ENCODE measurements at places on chromosomes 12 and 14. TPM values are rescaled to one million over a fixed set of nuclear protein-coding genes. Genes with fewer than 3 reads are reported as not detected.
A peak's percentile ranks its signal among the peaks of the same experiment; 100 is the strongest.

AEBP2 gene
- 12.6 TPM for total RNA-seq

KCNH5 gene
- under 0.01 TPM for total RNA-seq

DNA sequence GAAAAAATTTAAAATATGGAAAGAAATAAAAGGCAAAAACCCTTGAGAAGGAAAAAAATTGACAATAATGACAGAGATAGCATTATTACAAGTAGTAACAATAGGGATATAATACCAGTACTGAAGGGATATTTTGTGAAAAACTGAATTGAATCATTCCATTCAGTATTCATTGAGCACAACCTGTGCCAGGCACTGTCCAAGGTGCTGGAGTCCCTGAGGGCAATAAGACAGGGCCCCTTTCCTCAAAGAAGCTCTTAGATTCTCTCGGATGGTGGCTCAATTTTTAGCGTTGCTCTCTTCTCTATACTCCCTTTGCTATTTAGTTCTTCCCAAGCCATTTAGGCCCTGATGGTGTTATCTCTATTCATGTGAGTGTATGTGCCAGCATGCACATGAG lies 34.3 kb upstream of the GAS2L3 start:
- DNase-seq, result peak; percentile 26

DNA sequence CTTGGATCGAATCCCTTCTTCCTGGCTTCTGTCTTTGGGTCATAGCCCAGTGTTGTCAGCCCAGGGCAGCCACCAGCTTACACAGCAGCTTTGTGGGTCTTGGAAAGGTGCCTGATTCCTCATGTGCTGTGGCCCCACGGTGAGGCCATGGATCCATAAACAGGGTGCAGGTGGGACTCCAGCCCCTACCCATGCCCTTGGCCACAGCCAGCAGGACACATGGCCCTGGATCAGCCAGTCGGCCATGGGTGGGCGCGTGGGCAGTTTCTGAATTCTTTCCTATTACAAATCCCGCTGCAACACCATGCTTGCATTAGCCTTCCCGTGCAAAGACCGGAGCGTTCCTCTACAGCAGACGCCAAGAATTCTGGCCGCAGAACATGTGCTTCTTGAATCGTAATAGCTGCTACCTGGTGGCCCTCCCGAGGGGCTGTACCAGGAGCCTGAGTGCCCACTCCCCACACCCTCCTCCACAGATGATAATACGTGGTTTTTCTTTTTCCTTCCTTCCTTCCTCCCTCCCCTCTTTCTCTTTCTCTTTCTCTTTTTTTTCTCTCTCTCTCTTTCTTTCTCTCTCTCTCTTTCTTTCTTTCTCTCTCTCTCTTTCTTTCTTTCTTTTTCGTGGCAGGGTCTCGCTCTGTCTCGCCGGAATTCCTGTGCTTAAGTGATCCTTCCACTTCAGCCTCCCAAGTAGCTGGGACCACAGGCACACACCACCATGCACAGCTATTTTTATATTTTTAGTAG lies 2.9 kb upstream of the MMP17 start:
- no peak for DNase-seq

DNA sequence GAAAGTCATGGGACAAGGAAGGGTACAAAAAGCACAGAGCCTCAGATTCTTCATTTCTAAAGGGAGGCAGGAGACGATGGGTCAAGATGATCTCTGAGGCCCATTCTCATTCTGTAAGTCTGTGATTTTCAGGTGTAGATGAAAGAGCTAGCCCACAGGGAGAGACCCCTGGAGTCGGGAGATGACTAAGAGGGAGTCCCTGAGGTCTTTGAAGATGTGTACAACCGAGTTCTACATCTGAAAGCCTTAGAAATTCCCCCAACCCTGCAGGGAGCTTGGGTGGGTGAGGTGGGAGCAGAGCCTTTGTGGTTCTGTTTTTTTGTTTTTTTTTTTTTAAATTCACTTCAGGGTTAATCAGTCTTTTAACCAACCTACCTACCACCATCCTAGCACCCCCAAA lies 3.1 kb downstream of the WNT10B start:
- no peak for DNase-seq

DNA sequence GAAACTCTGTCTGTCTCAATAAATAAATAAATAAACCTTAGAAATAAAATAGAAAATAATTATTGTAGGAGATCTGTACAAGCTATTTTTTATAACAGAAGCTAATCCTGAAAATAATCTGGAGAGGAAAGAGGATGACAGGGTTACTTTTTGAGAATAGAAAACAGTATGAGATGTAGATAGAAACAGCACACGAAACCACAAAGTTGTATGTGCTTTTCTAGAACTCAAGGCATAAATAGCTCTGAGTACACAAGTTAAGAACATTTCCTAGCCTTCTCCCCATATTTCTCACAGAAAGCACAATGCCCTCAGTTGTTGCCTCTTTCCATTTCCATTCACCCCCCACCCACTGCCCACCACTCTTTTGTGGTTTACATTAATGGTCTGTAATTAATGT lies 35.7 kb downstream of the SLC38A4 start:
- no peak for DNase-seq

SOAT2 gene
- total RNA-seq, result not detected

DNA sequence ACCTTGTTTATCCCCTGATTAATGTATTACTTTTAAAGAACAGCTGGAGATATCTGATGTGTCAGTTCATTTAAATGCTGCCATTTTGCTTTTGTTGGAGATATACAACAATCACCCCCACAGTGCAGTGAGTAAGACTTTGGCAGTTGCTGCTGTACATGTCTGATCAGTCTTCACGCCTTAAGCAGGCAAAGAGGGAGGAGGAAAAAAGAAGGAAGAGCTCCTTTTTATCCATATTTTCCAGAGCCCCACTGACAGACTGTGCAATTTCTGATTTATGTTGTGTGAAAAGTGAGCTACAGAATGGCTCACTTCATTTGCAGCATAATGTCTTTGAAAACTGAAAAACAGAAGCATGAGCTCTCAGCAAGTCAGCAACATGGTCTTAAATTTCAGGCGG lies 319.7 kb upstream of the LRIG3 start:
- DNase-seq, result peak; percentile 1

DNA sequence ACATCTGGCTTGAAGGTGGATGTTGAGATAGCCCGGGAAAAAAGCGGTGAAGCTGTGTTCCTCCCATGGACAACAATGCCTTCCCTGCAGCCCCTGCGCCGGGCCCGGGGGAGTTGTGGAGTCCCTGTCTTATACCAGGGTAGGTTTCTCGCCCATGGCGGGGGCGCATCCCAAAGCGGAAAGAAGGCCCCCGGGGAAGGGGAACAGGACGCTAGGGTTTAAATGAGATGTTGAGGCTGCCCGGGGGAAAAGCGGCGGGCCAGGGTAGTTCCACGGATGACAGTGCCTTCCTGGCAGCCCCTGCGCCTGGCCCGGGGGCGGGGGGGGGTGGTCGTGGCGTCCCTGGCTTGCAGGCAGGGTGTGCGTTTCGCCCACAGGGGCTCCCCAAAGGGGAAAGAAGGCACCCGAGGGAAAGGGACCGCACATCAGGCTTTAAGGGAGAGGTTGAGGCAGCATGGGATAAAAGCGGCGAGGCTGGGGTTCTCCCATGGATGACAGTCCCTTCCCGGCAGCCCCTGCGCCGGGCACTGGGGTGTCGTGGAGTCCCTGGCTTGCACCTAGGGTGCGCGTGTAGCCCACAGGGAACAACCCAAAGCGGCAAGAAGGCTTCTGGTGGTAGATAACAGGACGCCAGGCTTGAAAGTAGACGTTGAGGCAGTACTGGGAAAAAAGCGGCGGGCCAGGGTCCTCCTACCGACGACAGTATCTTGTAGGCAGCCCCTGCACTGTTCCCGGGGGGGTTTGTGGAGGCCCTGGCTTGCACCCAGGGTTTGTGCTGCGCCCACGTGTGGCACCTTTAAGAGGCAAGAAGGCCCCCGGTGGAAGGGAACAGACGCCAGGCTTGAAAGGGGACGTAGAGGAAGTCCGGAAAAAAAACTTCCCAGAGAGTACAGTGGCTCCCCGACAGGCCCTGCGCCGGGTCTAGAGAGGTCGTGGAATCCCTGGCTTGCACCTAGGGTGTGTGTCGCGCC lies 160.8 kb upstream of the ALG10B start:
- no peak for DNase-seq

DNA sequence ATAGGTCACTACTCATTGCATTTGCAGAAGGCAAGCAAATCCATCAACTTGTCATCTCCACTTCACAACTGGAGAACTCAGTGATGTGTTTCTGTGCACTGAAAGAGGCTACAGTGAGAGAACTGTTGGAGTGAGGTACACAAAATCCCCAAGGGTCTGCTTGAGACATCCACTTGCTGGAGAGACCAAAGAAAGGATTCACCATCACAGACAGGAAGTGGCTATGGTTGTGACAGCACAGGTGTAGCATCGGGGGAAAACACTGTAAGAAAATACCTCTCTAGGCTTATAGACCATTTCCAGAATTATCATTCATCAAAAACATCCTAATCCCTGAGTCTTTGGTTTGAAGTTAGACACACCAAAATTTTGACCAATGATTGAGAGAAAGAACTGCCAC lies 201.3 kb upstream of the OR4E1 start:
- DNase-seq, result no peak

TMPRSS12 gene
- not detected for total RNA-seq

RHOJ gene
- total RNA-seq, result not detected

GRCh38 chr12:48125985-48126384 lies 6.8 kb downstream of the PFKM start:
- no peak for DNase-seq

DNA sequence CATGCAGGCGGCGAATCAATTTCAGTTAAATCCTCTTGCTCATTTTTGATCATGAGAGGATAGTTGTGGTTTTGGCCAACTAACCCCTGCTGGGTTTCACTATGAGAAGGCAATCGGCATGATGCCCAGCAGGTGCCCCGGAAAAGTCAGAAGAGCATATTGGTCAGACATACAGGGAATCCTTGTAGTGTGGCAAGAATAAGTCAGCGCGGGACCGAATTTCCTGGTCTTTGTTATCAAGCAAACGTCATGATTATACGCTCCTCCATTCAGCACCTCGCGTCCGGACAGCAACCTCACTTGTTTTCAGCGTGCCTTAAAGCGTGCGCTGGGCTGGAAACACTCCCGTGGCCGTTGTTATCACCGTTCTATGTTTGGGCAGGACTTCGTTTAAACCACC lies 1.8 kb downstream of the TBC1D30 start:
- DNase-seq, result peak; percentile 66

GRCh38 chr12:93680006-93680405 lies 2.8 kb downstream of the CRADD start:
- DNase-seq, result no peak

DNA sequence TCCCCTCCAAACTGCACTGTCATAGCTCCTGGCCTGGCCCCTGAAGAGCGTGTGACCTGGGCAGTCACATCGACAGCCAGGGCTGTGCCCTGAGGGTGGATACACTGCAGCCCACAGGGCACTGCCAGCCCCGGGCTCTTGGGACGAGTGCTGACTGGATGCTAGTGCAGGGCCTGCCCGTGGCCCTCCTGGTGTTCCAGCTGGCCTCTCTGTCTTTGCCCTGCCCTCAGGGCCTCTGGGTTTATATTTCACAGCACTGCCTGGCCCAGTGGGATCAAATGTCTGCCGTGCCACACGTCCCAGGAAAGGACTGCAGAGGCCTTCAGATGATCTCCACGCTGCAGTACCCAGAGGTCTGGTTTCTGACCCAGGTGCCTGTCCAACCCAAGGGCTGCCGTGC lies 10.1 kb upstream of the CCDC197 start:
- DNase-seq, result no peak

DNA sequence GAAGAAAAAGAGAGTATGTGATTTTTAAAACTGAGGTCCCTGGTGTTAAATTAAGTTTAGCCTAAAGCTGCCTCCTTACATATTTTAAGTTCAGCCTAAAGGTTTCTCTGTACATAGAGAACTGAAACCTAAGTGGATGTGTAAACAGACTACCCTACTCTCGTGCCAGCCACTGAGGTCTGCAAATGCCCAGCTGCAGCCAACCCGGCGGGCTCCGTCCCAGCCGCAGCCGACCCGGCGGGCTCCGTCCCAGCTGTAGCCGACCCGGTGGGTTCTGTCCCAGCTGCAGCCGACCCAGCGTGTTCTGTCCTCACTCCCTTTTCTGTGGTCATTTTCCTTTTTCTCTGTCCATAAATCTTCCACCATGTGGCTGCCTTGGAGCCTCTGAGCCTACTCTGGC lies 97.2 kb upstream of the SFSWAP start:
- no peak for DNase-seq

GRCh38 chr14:73888460-73888725 lies 1.7 kb downstream of the ZNF410 start:
- no peak for DNase-seq

GRCh38 chr14:92456215-92457015 lies 57.2 kb upstream of the RIN3 start:
- peak; percentile 29 for DNase-seq

DNA sequence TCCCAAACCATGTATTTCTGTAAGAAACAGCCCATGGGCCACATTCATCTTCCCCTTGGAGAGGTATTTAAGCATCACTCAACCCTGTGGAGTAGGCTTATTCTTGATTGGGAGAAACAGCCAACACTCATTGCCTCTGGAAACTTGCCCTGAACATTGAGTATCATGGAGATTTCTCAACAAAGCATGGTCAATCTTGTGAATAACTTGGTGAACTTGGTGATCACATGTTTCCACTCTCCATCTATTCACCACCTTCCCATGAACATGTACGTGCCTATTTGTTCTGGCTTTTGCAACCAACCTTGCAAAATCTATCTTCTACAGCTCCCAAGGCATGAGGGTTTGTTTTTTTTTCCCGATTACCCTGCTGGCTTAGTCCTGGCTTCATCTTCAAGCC lies 163.2 kb downstream of the PAH start:
- no peak for DNase-seq

CMAS gene
- total RNA-seq, result 26.6 TPM

GRCh38 chr12:58608711-58609110 lies 311.6 kb downstream of the LRIG3 start:
- DNase-seq, result no peak

DNA sequence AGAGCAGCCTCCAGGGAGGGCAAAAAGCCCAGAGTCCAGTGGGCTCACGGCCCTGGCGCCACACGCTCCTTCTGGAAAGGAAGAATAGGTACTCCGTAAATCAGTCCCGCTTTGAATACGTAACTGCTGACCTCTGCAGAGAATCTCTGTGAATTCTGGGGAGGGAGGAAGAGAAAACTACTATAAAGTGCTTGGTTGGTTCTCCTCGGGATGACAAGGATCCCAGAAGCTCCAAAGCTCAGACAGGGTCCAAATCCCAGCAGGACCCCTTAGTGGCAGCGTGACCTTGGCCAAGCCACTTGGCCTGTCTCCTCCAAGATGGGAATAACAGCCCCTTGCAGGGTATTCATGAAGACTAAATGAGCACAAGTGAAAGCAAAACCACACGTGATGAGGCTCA lies 31.7 kb downstream of the ANO2 start:
- DNase-seq, result no peak

PROX2 gene
- not detected for total RNA-seq

- DNase-seq, result no peak
Observed at GRCh38 chr12:90859591-90859990, 95.4 kb downstream of the CCER1 start.

ERBB3 gene
- total RNA-seq, result 21.1 TPM

- no peak for DNase-seq
Observed at GRCh38 chr12:130752692-130753230, 36.7 kb upstream of the RIMBP2 start.

GRCh38 chr12:104494137-104494792 lies 37.5 kb downstream of the CHST11 start:
- peak; percentile 37 for DNase-seq

- DNase-seq, result no peak
Observed at GRCh38 chr12:45368841-45369489, 153.1 kb downstream of the ANO6 start.
